GM12865 (cell line): ENCODE measurements at places on chromosomes 3 and 15.
A peak's percentile ranks its signal among the peaks of the same experiment; 100 is the strongest.

DNA sequence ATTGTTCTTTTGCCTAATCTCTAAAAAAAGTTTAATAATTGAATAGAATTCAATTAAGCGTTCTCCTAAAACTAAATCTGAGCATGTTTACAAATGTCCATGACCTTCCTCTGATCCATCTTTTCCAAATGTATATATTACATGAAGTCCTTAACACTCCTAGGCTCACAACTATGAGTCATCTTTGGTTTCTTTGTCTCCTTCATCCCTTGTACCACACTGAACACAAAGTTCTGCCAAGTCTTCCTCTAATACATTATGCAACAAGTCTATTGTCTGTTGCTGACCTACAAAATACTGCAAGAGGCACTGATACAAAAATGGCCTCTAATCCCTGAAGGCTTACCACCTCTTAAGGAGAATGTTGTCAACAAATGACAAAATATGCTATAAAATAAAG is 550.2 kb downstream of the PYDC2 start:
- DNase-seq: no peak

GRCh38 chr15:84905016-84905916 is 20.8 kb downstream of the SLC28A1 start:
- no peak for DNase-seq

DNA sequence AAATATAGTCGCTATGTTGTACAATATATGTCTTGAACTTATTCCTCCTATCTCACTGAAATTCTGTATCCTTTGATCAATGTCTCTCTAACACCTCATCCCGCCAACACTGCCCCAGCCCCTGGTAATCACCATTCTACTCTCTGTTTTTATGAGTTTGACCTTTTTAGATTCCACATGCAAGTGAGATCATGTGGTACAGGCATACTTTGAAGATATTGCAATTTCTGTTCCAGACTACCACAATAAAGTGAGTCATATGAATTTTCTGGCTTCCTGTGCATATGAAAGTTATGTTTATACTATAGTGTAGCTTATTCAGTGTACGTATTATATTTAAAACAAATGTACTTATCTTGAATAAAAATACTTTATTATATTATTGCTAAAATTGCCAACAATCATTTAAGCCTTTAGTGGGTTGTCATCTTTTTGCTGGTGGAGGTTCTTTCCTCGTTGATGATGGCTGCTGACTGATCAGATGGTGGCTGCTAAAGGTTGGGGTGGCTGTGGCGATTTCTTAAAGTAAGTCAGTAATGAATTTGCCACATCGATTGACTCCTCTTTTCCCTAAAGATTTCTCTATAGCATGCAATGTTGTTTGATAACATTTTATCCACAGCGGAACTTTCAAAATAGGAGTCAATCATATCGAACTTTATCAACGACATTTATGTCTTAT is 257.2 kb downstream of the NFKBIZ start:
- DNase-seq: no peak

- peak; percentile 65 for DNase-seq
These were observed 778 bp upstream of the AP4E1 start for GRCh38 chr15:50907601-50908208.

DNA sequence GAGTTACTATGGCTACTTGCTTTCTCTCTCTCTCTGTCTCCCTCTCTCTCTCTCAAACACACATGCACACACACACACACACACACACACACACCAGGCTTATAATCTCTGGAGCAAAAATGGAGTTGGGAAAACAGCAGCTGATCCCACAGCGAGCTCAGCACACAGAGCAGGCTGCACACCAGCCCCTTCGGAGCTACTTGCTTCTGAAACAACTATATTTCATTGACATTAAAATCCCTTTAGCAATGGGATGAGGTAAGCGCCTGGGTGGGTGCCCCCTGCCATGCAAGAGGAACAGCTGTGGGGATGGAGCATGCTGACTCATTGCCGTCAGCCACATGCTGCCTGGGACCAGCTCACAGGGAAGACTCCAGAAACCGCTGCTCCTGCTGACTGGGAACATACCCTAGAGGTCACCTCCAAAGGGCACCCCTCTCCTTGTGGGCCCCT is 45.7 kb downstream of the B3GNT5 start:
- no peak for DNase-seq

DNA sequence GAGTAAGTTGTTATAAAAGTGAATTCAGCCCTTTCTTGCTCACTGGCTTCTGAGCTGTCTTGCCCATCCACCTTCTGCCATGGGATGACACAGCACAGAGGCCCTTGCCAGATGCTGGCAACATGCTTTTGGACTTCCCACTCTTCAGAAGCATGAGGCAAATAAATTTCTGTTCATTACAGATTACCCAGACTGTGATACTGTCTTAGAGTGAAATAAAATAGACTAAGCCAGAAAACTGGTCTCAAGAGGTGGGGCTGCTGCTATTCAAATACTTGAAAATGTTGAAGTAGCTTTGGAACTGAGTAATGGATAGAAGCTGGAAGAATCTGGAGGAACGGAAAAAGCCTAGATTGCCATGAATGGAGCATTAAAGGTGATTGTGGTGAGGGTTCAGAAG is 170.4 kb downstream of the ZMAT3 start:
- no peak for DNase-seq

DNA sequence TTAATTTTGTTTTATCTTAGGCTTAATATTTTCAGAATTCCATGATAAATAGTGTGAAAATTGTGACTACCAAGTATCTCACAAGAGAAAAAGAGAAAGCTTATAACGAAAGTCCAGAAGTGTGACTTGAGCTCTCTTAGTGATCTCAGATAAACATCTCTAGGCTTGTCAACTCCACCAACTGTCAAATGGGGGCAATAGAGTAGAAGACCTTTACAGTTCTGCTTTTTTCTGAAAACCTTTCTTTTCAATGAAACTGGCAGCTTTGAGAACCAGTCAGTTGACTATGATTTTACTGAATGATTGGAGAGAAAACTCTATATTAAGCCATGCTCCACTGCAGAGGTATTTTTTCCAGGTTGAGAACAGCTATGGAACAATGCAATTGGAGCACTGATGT is 119.2 kb upstream of the TP63 start:
- peak; percentile 65 for DNase-seq

DNA sequence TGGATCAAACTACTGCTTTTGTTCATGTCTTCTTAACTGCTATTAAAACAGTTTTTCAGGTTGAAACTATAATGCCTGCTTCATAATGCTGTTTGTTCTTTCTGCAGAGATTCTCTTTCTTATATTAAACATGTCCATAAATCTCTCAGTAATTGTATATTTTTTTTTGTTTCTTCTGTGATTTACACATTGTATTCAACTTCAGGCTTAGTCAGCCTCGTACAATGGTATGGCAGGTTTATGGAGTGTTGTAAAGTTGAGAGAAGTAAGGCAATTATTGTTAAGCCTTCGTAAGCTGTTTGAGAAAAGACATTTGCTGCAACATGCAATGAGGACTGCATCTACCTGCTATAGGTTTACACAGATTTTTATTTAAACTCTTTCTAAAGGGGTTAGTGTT is 977.1 kb downstream of the DIPK2A start:
- no peak for DNase-seq

DNA sequence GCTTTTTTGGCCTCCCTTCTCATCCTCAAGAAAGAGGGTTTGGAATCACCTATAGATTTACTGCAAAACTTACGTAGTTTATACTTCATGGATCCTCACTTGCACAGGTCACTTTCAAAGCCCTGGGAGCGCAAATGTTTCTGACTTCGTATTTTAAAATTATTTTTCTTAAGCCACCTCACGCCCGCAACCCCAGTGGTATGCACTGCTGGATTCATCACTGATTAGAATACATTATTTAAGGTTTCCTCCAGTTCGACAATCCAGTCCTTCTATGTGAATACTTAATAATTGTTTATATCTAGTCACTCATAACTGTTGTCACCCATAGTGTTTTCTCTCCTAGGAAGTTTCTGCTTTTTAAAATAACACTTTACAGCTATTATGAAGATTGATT is 339.9 kb downstream of the CHL1 start:
- DNase-seq: no peak

DNA sequence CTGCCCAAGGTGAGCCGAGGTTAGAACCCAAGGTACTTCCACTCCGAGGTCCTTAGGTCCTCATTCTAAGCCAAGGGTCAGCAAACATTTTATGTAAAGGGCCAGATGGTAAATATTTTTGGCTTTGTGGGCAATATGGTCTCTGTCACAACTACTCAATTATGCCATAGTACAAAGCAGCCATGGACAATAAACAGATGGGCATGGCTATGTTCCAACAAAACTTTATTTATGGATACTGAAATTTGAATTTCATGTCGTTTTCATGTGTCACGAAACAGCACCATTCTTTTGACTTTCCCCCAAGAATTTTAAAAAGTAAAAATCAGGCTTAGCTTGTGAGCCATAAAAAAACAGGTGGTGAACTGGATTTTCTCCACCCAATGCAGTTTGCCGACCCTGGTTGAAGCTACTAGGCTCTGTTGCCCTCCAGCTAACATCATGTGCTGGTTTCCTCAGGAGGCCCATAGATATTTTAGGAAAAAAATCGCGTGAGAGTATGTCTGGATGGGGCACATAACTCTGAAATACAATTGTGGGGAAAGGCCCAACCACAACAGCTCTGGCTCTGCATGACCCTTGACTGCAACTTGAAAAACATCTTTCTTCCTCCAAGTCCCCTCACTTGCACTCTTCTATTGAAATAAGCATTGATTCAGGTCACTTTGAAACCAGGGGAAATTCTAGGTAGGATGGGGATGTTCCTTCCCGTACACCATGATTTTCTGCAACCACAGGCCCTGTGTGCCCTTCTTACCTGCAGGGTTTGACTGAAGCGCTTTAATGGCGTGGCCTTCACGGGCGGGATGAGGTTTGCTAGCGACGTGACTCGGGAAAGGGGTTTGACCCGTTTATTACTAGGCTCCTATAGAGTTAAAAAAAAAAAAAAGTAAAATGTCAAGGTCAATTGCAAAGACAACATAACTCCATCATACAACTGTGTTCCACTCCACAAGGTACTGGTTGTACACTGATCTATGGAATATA is 28.5 kb downstream of the ARHGEF3 start:
- DNase-seq: peak; percentile 77

- DNase-seq: peak; percentile 29
These were observed 39.0 kb downstream of the U2SURP start for GRCh38 chr3:143040261-143040879.

DNA sequence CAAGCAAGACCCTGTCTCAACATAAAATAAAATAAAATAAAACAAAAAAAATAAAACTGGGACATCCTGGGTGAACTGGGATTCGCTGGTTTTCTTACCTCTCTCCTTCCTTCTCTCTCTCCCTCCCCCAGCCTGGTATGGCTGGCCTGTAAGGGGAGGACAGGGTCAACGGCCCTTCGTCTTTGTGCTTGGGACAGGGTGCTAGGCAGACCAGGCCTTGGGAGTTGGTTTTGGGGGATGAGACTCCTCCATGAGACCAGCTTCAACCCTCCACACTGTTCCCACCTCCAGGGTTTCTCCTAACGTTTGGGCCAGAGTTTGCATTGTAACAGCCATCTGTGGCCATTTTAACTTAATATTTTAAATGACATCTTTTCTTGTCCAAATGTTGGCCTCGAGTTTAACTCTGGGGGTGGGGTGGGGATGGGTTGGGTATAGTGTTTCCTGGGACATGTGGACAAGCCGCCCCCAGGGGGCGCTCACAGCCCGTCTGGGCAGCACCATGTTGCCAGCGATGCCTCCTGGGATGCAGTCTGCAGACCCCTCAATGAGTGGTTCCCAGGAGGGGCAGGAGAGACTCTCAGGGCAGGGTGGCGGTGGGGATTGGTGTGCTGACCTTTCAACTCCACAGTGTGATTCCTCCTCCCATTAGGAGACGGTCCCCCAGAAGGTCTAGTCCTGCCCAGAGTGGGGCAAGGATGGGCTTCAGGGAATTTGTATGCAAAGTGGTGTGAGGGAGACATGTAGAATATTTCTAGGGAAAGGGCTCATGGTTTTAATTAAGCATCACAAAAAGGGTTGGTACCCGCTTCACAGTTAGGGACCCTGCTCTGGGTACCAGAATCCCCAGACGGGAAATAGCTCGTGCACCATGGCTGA is 37.7 kb upstream of the LCTL start:
- DNase-seq: peak; percentile 70

- no peak for DNase-seq
These were observed 531.2 kb upstream of the SEMA6D start for GRCh38 chr15:47186075-47186474.

- DNase-seq: no peak
These were observed 30.4 kb upstream of the FLNB start for GRCh38 chr3:57977818-57978235.

GRCh38 chr3:142542054-142542453 is 36.5 kb downstream of the ATR start:
- no peak for DNase-seq

DNA sequence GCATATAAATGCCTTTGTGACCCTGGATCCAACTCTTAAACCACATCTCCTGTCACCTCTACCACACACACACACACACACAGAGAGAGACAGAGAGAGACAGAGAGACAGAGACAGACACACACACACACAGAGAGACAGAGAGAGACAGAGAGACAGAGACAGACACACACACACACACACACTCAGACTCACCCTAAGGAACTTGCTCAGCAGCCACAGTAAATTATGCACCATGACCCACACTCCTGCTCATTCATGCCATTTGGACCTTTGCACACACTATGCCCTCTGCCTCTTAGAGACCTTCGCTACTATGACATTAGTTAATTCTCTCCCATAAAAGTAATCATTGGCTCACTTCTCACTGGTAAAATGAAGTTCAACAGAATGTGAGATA is 275.7 kb downstream of the ADAMTSL3 start:
- DNase-seq: peak; percentile 21

DNA sequence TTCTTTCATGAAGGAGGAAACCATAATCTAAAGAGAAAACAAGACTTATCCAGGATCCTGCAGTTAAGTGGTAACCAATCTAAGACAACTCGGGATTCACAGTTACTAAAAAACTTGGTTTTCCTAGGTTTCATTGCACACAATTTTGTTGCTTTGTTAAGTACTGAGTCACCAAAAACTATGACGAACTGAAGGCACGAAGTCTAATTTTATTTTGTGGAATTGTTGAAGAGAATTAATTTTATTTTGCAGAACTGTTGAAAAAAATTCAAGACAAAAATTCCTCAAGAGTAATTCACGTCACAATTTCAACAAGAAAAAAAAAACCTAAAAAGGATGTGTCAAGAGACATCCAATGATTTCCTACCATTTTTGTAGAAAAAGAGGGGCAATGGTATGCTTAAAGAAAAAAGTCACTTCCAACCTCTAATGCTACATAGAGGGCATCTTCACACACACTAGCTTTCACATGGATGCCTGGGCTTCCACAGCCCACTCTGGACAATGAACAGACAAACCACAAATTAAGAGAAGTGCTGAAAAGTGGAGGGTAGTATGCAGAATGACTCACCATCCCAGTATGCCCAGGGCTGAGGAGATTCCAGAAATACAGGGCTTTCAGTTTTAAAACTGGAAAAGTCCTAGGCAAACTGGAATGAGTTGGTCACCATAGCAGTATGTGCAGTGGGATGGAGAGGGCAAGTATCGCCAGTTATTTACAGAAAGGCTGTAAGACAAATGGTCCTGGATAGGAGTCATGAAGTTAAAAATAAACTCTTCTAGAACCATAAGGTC is 29.2 kb downstream of the PLOD2 start:
- no peak for DNase-seq

- no peak for DNase-seq
These were observed 466.3 kb downstream of the ZIC1 start for GRCh38 chr3:147875498-147875897.
